Left lobe of liver (tissue), 2 donors: ENCODE measurements at places on chromosomes 16 and 17.
A peak's percentile ranks its signal among the peaks of the same experiment; 100 is the strongest.

- DNase-seq, result no peak
These were observed 25.1 kb downstream of the KSR1 start for GRCh38 chr17:27481327-27481726.

DNA sequence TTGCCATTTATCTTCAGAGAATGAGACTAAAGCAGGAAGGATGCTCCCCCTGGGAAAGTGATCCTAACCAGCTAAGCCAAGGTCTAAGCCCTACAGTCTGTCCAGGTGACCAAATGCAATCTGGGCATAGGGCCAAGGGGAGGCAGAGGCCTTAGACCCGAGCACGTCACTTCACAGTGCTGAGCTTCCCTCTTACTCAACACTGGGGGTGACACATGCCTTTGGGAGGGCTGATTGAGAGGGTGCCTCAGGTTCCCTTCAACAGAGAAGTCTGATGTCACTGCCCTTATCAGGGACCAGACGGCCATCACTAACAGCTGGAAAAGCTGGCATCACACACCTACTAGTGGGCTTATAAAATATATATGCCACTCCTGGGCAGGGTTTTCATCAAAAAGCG lies 4.0 kb downstream of the CIAO2B start:
- DNase-seq, result peak; percentile 89

DNA sequence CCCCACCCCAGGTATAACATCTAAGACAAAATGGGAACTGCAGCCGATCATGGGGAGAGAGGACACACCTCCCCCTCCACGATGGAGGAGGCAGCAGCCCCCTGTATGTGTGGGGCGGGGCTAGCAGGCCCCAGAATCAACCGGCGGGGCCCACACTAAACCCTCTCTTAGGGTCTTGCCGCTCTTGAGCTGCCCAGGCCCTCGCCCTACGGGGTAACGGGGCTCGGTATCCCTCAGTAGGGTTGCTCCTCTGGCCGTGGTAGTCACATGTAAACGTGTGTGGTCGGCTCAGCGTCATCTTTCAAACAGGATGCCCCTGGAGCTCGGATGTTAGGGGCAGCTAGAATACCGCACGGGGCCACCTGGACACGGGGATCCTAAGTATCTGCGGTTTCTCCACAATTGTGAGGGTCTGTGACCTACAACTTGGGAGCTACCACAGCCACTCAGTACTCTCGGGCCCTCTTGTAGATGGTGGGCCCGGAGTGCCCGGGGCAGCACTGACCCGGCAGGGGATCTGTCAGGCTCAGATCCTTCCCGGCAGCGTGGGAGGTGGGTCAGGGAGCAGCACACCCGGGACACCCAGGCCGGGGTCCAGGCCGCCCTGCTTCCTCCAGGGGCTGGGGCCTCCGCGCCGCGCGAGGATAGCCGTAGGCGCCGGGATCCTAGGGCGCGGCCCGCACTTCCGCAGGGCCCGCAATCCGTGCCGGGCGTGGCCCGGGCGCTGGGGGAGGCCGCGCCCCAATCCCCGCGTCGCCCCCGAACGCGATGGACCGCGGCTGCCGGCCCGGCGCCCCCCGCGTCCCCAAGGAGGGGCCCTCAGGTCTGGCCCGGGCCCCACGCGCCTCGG lies 781 bp downstream of the ARHGDIA start:
- DNase-seq, result peak; percentile 63

DNA sequence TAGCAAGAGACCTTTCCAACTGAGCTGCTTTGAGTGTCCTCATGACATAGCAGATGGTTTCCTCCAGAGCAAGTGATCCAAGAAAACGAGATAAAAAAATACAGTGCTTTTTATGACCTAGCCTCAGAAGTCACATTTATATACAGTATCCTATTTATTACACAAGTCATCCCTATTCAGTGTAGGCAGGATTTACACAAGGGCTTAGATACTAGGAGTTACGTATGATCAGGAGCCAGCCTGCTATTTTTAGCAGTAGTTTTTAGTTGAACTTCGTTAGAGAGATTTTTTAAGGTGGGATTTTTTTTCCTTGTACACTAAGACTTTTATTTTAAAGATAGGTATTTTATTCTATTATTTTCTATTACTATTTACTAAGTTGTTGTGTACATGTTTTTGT lies 58.4 kb downstream of the PHKB start:
- DNase-seq, result no peak

DNA sequence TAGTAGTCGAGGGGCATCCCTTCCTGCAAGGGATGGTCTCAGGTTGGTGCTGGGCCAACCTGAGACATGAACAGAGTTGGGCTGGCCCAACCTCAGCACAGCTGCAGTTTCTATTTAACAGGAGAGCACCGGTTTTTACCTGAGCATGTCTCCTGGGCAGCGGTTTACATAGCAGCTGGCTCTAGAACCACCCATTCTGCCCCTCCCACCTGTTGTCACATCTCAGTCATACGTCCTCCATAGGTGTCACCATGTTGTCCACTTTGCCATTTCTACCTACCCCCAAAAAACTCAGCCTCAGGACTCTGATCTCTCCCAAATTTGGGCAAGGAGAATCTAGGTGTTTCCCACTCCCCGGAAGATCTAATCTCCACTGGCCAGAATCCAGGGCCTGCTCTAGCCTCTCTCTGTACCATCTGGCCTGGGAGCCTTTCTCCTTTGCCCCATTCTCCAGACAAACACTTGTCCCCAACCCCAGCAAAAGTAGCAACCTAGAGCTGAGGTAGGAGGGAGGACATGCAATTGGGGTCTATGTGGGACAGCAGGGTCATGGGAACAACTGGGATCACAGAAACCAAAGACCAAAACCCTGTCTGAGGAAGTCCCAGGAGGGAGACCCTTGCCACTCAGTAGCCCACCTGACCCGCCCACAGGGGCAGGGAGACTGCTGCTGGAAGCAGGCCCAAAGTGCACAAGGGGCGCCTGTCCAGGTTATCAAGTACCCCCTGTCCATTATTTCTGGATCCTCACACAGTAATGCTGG lies 19.1 kb downstream of the ETV4 start:
- no peak for DNase-seq

DNA sequence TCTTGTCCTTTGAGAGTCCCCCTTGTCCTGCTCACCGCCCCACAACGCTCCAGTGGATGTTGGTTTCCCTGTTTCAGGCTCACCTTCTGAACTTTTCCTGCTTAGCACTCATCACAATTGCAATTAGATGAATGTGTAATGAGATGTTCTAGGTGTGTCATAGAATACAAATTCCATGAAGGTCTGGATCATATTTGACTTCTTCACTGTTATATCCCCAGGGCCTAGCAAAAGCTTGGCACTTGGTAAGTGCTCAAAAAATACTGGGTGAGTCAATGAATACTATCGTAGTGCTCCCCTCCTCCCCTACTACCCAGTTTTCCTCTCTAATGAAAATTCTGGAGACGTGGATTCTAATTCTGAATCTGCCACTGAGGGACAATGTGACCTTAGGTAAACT lies 33.1 kb downstream of the DNAH3 start:
- no peak for DNase-seq

DNA sequence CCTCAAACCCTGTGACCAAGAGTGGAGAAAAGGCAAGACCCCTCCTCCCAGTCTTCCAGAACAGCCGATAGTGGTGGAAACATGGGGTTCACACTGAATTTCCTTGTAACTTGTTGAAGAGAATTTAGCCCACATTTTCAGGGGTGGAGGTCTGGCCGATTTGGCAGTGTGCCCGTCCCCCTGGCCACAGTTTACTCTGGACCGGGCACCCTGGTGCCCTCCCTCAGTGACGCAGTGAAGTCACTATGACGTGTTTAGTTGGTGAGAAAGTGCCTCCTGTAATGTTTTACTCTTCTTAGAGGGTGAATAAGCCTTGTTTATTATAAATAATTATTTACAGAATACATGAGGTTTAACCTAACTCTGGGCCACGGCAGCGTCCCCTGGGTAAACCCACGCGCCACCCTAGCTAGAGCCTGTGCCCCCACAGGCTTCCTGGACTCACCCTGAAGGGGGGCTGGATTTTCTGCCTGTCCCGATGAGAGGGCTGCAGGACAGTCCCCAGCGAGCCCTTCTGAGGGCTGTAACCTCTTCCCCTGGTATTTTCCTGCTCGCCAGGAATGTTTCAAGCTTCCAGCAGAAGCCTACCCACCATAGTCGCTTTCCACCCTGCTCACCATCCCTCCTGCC lies 316.9 kb downstream of the SEC14L1 start:
- DNase-seq, result no peak

DNA sequence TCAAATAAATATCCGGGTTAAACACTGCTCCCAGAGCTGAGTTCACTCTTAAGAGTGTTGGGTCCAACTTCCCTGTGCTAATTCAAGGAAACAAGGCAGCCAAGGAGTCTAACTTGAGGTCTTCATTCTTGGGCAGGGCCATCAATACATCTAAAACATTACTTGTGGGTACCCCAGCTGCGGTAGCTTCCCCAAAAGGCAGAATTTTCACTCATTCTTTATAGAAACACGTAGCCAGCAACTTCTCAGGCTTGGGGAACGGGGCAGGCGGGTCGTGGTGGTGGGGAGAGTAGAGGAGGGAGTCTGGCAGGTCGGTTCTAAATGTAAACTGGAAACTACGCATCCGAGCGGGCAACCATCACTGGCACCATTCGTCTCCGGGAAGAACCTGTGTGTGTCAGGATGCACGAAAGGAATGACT lies 666 bp upstream of the METTL9 start:
- no peak for DNase-seq

- DNase-seq, result no peak
These were observed 80.7 kb downstream of the TIMM22 start for GRCh38 chr17:1077581-1077985.

- no peak for DNase-seq
These were observed 277.0 kb downstream of the WWOX start for GRCh38 chr16:78376452-78376851.

DNA sequence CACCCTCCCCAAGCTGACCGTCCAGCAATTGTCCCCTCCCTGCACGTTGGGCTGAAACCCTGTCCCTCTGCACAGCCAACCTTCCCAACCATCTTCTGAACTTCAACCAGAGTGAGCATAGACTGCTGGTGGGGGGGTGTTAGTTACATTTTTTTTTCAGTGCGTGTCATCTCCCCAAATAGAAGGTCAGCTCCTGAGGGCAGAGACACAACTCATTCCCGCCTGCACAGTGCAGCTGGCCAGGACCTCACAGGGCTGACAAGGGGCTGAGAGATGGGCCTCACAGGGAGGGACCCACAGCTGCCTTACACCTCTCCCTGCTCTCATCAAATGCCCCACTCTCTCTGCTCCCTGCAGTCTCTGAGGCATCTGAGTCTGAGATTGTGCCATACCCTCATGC lies 8.4 kb downstream of the SRL start:
- no peak for DNase-seq

DNA sequence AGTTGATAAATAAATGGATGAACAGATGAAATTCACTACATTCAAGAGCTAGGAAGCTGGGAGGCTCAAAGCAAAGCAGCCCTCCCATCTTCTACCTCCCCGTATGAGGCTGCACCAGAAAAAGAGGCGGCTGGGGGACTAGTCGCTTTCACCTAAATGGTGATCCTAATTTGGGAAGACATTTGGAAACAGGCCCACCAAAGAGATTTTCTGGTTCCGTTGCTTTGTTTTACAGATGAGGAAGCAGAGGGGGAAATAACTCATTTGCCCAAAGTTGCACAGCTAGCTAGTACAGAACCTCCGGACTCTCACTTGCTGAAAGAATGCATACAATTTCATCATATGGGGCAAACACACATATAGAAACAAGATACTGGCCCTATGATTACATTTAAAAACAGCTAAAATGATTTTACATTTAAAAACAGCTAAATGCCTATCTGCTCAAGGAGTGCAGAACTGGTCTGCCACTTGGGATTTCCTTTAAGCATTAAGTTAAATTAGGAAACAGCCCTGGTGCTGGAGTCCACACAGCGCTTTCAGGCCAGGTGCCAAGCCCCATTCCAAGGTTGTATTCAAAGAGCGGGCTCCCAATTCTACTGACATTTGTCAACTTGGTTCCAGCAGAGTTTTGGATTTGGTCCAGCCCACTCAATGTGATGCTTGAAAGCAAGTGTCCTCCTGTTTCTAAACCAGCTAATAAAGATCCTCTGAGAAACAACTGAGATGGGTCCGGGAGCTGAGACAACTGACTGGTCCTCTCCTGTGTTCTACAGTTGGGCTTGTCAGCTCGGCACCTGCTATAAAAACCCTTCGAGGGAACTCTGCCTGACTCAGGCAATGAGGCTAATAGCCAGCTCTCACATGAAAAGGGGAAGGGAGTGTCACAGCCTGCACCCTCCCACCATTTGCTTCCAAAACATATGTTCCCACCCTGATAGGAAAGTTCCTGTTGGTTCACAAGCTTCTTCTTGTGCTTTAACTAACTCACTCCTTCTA lies 11.7 kb downstream of the ERN1 start:
- peak; percentile 65 for DNase-seq

DNA sequence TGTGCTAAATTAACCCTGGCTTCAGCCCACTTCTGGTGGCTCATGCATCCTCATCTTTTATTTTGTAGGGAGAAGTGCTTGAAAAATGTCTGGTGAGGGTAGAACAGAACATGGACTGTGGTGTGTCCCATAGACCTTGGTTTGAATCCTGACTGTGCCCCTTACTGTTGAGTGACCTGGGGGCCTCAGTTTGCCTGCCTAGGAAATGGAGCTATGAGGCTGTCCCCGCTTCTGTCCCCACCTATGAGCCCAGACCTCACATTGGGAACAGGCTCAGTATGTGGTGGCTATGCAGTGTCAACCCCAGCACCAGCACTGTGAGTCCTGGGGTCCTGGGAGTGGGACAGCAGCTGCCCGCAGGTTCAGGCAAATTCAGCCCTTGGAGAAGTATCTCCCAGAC lies 186.3 kb upstream of the GSE1 start:
- no peak for DNase-seq

- no peak for DNase-seq
These were observed 52.6 kb downstream of the MAP2K6 start for GRCh38 chr17:69466905-69467667.

DNA sequence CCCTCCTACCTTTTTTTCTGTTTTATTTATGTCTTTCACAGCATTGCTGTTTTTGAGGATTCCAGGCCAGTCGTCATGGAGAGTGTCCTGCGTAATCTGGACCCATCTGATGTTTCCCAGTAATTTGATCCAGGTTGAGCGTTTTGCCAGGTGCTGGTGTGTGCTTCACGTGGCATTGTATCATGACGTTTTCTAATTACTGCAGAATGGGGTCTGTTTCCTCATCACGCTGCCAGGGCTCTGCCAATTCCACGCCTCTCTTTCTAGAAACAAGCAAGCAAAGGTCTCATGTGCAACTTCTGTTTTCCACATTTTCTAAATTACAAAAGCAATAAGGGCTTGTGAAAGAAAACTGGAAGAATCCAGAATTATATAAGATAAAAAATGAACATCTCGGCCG lies 28.3 kb upstream of the BHLHA9 start:
- DNase-seq, result no peak

DNA sequence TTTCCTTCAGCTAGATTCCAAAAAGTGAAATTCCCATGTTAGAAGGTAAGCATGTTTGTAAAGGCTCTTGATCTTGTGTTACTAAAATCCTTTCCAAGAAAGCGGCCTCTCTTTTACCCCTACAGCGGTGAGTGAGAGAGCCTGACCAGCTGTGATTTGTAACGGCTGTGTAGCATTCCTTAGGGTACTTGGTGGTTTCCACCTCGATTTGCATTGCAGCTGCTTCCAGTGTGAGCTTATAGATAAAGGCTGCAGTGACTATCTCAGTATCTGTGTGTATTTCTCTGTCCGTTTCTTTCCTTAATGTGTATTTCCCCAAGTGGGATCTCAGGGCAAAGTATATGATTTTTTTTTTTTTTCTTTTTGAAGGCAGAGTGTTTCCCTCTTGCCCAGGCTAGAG lies 169.4 kb downstream of the SNX29 start:
- no peak for DNase-seq
